NCI-H2171 (cell line): ENCODE measurements at places on chromosomes 11 and 22.

GRCh38 chr11:6516865-6517264 lies 19.8 kb downstream of the DNHD1 start:
- DNase-seq = no peak

- DNase-seq = no peak
Measured at GRCh38 chr11:120522736-120523135, 11.2 kb downstream of the GRIK4 start.

GRCh38 chr11:87356428-87356827 lies 318.7 kb downstream of the TMEM135 start:
- DNase-seq = no peak

DNA sequence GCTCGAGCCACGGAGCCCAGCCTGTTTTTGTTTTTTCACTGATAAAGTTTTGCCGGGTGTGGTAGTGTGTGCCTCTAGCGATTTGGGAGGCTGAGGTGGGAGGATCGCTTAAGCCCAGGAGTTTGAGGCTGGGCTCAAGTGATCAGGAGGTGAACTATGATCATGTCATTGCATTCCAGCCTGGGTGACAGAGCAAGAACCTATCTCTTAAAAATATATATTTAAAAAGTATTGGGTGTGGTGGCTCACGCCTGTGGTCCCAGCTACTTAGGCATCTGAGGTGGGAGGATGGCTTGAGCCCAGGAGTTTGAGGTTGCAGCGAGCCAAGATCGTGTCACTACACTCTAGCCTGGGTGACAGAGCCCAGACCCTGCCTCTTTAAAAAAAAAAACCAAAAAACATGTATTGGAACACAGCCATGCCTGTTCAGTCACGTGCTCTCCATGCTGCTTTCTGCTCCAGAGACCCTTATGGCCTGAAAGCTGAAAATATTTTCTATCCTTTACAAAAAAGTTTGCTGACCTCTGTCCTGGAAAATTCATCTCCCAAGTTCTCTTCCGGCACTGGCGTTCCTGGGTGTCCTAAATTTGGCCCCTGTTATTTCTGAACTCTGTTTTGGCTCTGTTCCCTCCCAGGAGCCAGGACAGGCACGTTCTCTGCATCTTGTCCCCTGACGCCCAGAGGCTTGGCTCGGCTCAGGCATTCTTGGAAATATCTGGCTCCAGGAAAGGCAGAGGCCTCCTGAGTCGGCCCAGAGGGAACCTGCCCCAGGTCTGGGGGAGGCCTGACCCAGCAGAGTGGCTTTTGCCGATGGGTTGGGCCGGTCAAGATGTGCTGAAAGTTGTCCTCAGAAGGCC lies 61.3 kb upstream of the PPP6R3 start:
- DNase-seq = no peak

GRCh38 chr22:17684245-17684644 lies 45.7 kb downstream of the BCL2L13 start:
- no peak for DNase-seq

DNA sequence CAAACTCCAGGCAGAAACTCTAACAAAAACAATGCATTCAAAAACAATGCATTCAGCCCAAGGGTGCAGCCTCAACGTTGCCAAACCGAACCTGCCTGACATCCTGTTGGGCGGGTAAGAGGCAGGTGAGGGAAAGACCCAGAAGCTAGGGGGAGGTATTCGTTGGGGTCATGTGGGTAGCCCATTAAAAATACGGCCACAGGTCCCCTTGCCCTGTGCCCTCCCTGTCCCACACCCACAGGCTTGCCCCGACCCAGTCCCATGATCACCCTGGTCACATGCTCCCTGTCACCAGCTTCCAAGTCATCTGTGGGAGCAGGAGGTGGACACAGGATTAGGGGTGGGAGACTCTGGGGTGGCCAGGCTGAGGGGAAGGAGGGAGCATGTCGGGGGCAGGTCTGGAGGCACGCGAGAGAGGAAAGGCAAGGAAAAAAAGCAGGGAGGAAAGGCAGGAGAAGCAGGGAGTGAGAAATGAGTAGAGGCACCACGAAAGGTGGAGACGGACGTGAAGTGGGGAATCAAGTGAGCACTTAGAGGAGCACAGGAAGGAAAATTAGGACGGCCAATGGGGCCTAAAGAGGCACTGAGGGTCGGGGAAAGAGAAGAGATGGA lies 683 bp downstream of the PLA2G6 start:
- DNase-seq = no peak

DNA sequence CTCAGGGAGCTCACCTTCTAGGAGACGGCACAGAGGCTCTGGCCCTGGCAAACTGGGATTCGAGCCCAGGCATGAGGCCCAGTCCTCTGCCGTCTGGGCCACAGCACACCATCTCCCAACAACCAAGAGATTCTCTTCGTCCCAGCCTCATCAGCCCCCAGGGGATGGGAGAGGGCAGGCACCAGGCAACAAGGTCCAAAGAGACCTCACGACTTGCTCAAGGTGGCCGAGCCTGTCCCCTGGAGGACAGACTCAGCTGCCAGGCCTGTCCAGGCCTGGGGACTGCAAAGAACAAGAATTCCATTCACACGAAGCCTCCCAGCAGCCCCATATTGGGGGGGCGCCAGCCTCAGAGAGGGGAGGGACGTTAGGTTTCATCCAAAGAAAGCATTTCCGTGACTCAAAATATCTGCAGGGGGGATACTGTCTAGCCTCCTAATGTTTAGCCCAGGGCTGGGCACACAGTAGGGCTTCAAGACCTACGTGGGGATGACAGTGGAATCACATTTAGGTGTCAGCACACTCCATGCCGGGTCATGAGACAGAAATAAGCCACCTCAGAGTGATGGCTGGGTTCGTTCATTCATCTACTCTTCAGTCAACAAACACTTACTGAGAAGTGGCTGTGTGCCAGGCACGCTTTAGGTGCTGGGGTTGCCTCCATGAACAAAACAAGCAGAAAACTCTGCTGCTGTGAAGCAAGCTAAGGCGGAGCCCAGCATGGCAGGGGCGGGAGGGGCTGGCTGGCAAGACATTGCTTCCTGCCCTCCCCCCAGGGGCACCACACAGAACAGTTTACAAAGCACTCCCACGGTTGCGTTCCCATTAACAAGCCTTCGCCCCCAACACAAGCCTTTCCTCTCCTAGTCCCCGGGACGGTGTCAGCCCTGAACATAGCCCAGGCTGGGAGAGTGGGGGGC lies 1.2 kb downstream of the CARNS1 start:
- DNase-seq = no peak

DNA sequence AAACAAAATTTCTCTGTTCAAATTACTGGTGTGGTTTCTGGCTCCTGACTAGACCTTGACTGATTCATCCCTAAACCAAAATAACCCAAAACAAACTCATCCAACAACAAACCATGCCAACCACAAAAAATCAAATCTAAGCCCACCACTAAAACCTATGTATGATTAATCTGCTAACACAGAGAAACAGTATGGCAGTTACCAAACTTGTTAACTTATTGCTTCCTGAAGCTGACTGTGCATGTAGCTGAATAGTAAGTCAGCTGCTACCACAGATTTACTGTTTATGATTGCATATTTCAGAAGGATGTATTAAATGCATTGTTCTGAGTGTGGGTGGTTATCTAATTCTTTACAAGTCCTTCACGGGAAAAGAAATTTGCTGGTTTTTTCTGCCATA lies 231.1 kb downstream of the SWAP70 start:
- DNase-seq = no peak
